ENCODE measurements at places on chromosomes 16 and 17.

DNA sequence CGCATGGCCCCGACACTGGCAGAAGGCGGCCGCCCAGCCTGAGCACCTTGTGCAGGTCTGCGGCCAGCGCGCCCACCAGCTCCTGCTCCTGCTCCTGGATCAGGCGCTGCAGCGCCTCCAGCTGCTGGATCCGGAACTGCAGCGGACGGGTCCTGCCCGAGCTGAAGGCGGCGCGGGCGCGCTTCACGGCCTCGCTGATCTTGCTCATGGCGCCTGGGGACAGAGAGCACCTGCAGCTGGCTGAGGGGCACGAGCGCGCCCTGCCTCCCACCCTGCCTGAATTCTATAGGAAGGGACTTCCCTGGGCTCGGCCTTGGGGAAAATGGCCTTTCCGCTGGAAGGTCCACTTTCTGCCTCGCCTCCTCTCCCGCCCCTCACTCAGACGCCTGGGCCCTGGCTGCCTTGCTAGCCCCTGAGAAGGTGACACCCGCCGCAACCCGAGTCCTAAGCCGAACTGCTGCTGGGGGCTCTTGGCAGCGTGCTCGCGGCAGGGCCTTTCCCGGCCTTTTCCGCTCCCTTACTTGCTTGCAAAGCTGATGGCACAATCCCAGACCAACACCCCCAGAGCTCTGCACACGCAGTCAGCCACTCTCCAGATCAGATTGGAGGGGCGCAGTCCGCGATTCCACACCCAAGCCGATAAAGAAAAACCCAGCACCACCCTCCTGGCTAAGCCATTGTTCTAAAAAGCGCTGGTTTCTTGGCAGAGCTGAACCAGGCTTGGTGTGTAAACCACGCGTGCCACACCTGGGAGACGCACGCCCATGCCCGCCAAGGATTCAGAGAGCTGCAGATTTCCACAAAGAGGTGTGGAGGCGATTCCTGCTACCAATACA, 3.0 kb downstream of the ALDH3A1 start:
- DNase-seq: peak; percentile 37

- no peak for DNase-seq
Measured at GRCh38 chr17:40457964-40458791, 14.9 kb downstream of the IGFBP4 start.

GRCh38 chr17:30005709-30006320, 64.4 kb downstream of the EFCAB5 start:
- DNase-seq: no peak

- DNase-seq: no peak
Measured at GRCh38 chr17:33732116-33732515, 439.0 kb upstream of the ASIC2 start.

GRCh38 chr16:89013111-89013510, 36.1 kb upstream of the CBFA2T3 start:
- DNase-seq: no peak

Data from pulmonary artery endothelial cell (primary cell).